ENCODE measurements at places on chromosomes 3 and 15.

- DNase-seq, result no peak
Observed at GRCh38 chr3:8480699-8481098, 20.9 kb upstream of the LMCD1 start.

DNA sequence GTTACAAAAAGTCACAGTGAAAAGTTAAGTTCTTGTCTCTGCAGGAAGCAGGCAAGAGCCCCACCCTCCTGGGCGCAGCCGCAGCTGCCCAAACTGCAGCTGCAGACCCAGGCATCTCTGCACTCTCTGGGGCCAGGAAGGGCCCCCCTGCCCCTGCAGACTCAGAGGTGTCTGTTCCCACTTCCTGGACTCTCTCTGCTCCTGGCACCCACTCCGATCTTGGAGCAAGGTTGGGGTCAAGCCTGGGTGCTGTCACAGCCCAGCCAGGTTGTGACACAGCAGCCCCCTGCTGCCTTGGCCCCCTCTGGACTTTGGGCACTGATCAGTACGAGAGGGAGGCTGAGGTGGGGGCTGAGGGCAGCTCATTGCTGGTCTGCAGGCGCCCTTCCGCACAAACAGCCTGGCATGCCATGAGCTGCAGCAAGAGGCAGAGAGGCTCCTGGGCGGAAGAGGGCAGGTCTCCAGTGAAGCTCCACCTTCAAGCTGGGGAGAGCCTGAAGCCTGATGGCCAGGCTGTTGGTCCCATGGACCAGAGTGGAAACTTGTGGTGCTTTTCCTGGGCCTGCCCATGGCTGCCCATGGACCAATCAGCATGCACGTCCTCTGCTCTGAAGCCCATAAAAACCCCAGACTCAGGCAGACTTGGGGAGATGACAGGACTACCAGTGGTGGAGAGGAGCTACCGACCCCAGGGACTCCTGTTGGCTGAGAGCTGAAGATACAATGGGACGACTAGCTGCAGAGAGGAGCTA is 42.9 kb upstream of the LRRFIP2 start:
- DNase-seq, result no peak

- DNase-seq, result no peak
Observed at GRCh38 chr3:117977504-117978228, 1057.0 kb downstream of the IGSF11 start.

GRCh38 chr3:45965653-45966052 is 22.4 kb downstream of the CXCR6 start:
- no peak for DNase-seq

GRCh38 chr3:40745381-40746106 is 220.8 kb downstream of the ZNF621 start:
- no peak for DNase-seq

DNA sequence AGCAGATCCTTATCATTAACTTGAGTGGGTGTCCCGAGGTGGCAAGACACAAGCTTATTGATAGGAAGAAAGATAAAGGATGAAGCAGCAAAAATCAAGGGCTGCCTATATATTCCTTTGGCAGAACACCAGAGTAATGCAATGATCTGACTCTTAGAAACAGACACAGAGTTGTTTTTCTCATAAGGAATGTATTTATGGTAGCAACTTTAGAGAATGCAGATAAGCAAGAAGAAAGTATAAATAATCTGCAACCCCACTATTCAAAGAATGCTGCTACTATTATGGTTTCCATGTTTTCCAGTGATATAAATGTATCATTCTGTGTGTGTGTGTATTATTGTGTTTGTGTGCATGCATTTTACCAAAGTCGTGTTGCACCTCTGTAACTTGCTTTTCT is 208.3 kb downstream of the THSD4 start:
- DNase-seq, result no peak

- DNase-seq, result no peak
Observed at GRCh38 chr3:105317841-105318240, 48.9 kb upstream of the ALCAM start.

- DNase-seq, result no peak
Observed at GRCh38 chr3:169980055-169980454, 13.4 kb downstream of the SEC62 start.

DNA sequence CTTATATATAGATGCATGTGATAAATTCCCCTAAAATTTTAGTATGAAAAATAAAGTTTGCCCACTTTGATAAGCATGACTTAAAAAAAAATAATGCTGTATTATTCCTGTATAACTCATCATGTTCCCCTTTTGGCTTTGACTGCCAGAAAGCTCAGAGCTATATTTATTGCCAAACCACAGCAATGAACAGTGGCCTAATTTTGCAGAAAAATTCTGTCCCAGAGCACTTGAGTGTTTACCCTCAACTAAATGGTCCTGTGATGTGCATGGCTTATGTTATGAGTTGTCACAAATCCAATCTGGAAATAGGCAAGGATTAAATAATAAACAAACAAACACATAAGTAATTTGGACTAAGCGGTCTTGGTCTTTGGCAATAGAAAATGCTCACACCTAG is 276.7 kb downstream of the SLC9A9 start:
- DNase-seq, result no peak

DNA sequence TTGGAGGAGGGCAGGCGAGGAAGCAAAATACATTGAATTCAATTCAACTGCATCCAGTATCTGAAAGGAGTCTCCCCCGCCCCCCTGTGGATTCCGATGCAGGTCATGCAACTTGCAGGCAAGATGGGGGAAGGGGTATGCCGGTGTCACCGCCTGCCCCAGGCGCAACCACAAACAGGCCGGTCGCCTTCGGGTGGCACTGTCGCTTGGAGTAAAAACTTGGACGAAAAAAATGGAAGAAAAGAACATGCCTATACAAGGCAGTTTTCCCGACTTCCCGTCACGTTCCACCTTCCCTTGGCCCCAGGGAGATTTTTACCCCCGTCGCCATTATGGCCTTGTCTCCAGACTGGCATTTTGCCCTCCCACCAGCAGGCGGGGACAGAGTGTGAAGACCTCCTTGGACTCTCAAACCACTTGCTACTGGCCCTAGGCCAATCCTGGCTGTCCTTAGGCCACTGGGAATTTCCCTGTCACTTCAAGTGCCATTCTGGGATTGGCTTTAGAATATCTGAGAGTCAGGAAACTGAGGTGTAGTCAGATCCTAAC is 1.6 kb upstream of the NTRK3 start:
- no peak for DNase-seq

- no peak for DNase-seq
Observed at GRCh38 chr15:59208613-59209249, 2.1 kb downstream of the LDHAL6B start.

- DNase-seq, result no peak
Observed at GRCh38 chr3:134190250-134190649, 60.4 kb downstream of the RYK start.

DNA sequence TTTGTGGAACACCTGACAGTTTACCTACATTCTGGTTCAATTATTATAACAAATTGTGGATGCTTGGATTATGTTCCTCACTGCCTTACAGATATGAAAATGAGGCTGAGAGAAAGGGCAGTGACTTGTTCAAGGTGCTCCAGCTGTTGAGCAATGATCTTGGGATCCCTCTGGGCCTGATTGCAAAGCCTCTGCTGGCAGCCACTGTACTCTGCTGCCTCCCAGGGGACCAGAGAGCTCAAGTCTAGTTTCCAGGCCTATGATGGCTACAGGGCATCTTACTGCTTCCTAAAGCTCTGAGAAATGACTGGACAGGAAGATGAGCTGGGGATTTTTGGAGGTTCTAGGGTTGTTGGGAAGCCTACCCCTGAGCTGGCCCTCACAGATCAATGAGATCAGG is 2.3 kb upstream of the SHC4 start:
- no peak for DNase-seq

- no peak for DNase-seq
Observed at GRCh38 chr15:86018679-86019078, 61.0 kb upstream of the AGBL1 start.

GRCh38 chr15:52392008-52392687 is 96.5 kb upstream of the MYO5C start:
- no peak for DNase-seq

DNA sequence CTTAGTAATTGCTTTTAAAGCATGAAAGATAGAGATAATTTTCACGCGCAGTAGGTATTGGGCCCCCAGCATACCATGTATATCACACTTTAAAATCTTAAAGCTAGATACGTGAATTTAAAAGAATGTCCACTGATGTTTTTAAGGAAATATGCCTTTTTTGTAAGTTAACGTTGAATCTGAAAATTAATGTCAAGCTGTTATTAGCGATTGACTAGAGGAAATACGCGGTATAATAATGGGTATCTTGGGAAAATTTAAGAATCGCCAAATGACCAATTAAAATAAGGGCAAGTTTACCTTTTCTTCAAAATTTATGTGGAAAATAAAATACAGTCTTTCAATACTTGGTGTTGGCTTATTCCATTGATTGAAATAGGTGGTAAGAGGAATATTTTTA is 13.3 kb upstream of the CHD2 start:
- DNase-seq, result no peak

DNA sequence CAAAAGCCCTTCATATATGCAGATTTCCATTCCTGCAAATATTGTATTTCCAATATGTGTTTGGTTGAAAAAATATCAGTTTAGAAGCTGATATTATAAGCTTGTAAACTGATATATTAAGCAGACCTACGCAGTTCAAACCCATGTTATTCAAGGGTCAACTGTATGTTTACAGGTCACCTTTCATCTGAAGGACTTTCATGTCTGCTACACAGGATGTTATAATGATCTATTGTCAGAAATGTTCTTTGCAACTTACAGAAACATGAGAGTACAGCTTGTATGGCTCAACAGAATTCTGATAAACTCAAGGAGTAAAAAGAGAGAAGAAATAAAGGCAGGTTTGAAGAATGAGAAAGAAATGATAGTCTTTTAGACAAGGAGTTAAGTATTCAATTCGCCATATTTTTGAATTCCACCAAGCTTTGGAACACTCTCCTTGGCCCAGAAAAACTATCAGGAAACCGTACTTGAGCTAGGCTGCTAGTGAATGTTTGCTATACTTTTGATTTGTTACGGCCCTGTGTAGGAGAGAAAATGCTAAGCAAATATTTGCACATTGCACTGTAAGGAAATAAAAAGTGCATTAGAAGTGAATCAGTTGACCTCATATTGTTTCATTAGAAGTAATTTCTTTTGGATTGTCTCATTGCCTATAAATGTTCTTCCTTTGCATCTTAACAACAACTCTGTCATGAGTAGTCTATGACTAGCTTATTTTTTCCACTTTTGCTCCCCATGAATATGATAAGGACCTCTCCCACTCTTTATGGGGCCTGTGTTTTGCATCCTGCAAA is 81.2 kb downstream of the NEK11 start:
- DNase-seq, result no peak

DNA sequence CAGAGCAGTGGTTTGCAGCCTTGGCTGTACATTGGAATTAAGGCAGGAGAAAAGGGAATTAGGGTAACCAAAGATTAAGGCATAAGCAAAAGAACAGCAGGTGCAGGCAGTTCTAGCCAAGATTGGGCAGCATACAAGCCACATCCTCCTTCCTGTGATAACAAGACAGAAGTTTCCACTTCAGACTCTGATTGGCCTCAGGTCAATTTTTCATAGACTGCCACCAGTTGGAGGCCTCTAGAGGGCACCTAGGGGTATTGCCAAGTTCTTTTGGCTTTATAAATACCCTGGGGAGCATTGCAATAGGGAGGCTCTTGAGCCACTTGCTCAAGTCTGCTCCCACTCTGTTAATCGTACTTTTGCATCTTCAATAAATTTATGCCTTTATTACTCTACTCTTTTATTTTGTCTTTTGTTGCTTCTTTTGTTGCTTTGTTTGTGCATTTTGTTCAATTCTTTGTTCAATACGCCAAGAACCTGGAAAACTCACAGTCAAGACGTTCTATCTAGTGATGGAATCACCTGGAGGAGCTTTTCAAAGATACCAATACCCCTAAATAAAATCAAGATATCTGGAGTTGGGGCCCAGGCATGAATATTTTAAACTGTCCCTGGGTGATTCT is 32.2 kb upstream of the FMN1 start:
- no peak for DNase-seq

GRCh38 chr3:184145111-184145524 is 10.0 kb downstream of the EIF2B5 start:
- DNase-seq, result no peak

- no peak for DNase-seq
Observed at GRCh38 chr3:42652611-42653302, 740 bp upstream of the ZBTB47 start.

Measured in esophagus squamous epithelium (tissue), 5 donors.